ENCODE measurements at places on chromosomes 16 and 17.
A peak's percentile ranks its signal among the peaks of the same experiment; 100 is the strongest.

- DNase-seq, result no peak
These were observed 85.8 kb downstream of the GNAO1 start for GRCh38 chr16:56277075-56277474.

GRCh38 chr16:4733211-4733742, 794 bp downstream of the ANKS3 start:
- DNase-seq, result no peak

GRCh38 chr16:1788708-1789100, 4.8 kb downstream of the IGFALS start:
- no peak for DNase-seq

GRCh38 chr17:57033296-57033695, 51.8 kb upstream of the AKAP1 start:
- no peak for DNase-seq

GRCh38 chr16:19691161-19691711, 26.8 kb downstream of the KNOP1 start:
- DNase-seq, result no peak

- peak; percentile 73 for DNase-seq
These were observed 310.6 kb downstream of the SEC14L1 start for GRCh38 chr17:77451245-77451893.

GRCh38 chr17:73309727-73310596, 1.8 kb downstream of the CDC42EP4 start:
- no peak for DNase-seq

DNA sequence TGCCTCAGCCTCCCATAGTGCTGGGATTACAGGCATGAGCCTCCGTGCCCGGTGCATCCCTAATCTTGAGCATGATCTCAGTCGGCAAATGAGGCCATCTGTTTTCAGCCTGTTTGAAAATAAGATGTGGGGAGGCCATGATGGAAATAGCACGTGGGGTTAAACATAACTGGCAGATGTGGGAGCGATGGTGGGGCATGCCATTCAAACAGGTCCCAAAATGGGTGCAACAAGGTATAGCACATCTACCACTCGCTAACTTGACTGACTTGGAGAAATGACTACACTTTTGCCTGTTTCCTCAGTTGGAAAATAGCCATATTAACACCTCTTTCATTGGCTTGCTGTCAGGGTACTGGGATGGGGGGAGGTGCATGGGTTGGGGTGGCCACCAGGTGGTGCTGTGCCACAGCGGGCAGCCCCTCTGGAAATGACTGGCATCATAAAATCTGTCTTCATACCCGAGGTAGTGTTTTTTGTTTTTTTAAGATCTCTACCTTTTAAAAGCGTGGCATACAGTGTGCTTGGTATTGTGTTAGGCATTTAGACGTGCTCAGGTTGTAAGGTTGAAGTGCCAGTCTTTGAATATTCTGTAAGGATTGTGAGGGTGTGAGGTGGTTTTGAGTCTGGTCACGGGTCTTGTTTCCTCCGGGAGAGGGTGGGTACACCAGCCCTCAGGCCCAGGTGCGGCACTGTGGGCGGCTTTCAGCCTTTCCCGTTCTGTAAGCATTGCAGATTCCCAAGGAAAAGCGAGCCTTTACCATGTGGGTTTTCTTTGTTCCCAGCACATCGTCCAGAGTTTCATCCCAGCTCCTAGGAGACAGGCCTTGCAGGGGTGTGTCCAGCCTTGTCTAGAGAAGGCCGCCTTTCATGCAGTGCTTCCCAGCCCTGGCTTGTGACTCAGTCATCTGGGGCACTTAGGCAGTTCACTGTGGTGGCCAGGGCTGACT, 2.9 kb upstream of the TTYH2 start:
- peak; percentile 81 for DNase-seq

- no peak for DNase-seq
These were observed 73.9 kb downstream of the STH start for GRCh38 chr17:46072998-46073397.

DNA sequence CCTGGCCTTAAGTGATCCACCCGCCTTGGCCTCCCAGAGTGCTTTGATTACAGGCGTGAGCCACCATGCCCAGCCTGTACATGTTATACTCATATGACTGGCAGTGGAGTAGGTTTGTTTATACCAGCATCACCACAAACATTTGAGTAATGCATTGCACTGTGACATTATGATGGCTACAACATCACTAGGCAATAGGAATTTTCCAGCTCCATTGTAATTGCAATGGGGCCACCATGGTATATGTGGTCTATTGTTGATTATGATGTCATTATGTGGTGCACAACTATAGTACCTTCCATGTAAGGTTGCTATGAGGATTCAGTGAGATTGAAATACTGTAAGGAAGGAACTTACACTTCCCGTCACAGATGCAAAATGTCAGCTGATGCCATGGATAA, 168.9 kb downstream of the COPRS start:
- DNase-seq, result no peak

DNA sequence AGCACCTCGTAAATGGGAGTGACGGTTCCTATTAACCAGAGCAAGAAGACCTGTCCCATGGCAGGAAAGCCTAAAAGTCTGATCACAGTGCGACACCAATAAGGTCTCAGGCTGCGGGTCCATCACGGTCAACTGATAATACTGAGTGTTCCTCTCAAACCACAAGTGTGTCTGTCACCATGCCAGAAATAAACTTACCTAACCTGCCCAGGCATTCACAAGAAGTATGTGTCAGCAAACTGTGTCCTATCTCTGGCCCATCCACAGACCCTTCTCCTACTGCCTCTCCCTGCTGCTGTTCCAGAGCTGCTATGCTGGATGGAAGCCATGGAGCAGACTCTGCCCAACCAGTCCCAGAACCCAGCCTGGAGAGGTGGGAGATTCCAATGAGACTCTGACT, 73.5 kb downstream of the ZNF423 start:
- no peak for DNase-seq

- DNase-seq, result no peak
These were observed 220.6 kb downstream of the LGALS9B start for GRCh38 chr17:20246692-20247091.

- DNase-seq, result no peak
These were observed 631 bp downstream of the RETREG3 start for GRCh38 chr17:42608305-42609181.

GRCh38 chr16:73255031-73255430, 207.1 kb upstream of the ZFHX3 start:
- no peak for DNase-seq

DNA sequence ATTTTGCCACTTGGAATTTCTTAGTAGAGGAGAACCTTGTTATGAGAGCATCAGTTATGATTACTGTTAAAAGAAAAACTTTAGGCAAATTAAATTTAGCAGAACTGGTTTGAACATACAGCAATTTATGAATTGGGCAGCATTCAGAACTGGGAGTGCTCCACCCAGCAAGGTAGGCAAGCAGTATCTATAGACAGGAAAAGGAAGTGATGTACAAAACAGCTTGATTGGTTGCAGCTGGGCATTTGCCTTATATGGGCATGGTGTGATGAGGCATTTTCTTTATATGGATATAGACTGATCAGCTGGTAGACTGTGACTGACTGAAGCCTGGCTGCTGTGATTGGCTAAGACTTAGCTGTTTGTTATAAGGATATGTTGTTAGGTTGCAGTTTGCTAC, 17.6 kb upstream of the CYLD start:
- no peak for DNase-seq

- no peak for DNase-seq
These were observed 14.2 kb downstream of the CTRB2 start for GRCh38 chr16:75192606-75193264.

DNA sequence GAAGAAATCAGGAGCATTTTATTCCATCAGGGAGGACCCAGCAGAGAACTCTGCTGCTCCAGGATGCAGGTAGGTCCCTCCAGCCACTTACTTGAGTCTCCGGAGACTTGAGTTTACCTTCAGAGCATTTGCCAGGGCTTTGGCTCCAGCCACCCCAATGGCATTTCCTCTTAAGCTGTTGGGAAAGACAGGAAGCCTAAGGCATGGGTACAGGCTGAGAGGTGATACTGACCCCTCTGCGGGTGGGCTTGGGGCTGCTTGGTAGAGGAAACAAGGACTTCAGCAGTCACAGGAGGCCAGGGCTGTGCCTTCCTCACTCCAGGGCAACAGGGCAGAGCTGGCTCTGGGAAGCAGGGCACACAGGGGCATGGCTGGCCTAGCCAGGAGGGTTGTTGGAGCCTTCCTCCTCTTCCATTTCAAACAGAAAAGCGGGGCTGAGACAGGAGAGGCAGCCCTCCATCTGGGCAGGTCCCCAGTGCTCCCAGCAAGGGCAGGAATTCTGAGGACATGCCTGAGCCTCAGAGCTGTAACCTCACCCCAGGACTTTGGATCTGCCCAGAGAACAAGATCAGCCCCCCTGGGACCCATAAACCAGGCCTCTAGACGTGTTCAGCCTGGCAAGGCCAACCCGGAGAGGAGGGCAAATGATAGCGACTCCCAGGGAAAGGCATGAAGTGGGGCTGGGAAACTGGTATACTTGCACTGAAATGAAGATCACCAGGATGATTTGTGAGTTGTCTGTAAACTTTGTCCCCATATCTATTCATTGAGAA, 34.4 kb downstream of the NLRC3 start:
- no peak for DNase-seq

DNA sequence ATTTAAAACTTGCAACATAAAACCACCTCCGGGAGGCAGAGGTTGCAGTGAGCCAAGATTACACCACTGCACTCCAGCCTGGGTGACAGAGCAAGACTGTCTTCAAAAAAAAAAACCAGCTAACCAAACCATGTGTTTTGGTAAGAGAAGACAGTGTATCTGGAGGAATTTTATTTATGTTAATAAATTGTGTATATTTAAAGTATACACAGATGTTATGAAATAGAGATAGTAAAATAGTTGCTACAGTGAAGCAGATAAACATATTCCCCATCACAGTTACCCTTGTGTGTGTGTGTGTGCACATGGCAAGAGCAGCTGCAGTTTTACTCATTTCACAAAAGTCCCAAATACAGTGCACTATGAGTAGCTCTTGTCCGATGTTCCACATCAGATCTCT, 54.8 kb upstream of the CRISPLD2 start:
- no peak for DNase-seq

DNA sequence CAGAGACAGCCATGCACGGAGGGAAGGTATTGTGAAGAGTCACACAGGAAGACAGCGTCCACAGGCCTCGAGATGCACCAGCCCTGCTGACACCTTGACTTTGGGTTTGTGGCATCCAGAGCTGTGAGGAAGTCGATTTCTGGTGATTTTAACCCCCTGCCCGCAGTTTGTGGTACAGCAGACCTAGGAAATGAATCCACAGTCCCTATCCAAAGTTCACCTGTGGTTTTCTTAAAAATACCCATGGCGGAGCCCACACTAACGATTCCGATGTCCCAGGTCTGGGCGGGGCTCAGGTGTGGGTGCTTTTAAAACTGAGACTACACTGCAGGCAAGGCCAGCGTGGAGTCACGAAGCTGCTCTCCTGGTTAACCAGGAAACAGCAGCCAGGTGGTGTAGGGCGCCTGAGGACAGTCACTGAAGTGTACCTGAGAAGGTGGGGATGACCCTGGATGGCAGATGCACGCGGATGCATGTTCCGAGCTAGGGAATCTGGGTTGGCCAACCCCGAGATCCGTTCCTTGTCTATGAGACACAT, 14.4 kb upstream of the MEAK7 start:
- DNase-seq, result peak; percentile 62

DNA sequence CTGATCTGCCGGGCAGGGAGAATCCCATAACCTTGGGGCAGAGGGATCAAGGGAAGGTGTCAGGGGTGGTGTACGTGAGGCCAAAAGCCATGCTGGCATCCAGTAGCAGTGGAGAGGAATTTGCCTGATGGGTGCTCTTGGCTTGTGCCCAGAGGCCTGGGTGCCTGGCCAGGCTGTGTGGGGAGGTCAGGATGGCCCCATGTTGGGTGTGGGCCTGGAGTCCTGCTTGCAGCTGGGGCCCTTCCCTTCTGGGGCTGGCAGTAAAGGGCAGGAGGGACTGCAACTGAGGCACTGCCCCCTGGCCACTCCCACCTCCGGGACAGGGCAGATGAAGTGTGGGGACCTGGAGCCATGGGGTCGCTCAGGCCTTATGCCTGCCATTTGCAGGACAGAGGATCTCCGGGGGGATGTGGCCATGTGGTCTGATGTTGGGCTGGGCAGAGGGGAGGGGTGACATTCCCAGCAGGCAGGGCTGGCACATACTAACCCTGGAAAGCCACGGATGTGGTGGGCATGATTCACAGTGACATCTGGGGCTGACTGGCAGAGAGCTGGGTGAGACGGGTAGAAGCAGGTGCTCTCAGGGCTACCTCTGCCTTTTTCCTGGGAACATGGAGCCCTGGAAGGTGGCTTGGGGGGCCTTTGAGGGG, 3.5 kb downstream of the FMNL1 start:
- peak; percentile 49 for DNase-seq

DNA sequence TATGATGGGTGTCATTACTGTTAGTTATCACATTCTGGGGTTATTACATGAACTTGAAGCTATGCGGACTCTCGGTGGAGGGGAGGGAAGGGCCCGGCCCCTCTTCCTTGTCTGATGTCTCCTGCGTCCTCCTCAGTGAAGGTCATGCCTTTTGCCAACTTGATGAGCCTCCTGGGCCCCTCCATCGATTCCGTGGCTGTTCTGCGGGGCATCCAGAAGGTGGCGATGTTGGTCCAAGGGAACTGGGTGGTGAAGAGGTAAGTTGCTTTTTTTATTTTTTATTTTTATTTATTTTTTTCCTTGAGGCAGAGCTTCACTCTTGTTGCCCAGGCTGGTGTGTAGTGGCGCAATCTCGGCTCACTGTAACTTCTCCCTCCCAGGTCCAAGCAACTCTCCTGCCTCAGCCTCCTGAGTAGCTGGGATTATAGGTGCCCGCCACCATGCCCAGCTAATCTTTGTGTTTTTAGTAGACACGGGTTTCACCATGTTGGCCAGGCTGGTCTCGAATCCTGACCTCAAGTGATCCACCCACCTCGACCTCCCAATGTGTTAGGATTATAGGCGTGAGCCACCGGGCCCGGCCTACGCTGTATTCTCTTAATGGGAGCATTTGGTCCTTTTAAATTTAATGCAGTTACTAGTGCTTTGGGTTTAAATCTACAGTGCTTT, 21.6 kb downstream of the POLR3E start:
- DNase-seq, result peak; percentile 60

GRCh38 chr17:81066771-81067315, 31.9 kb downstream of the BAIAP2 start:
- no peak for DNase-seq

GRCh38 chr17:73956595-73957465, 246.6 kb upstream of the RPL38 start:
- peak; percentile 56 for DNase-seq

GRCh38 chr16:89334988-89335802, 117.7 kb downstream of the ZNF778 start:
- DNase-seq, result no peak

- no peak for DNase-seq
These were observed 64.7 kb downstream of the ZFHX3 start for GRCh38 chr16:72983241-72983640.

- DNase-seq, result no peak
These were observed 39.6 kb upstream of the GINS3 start for GRCh38 chr16:58352690-58353089.

DNA sequence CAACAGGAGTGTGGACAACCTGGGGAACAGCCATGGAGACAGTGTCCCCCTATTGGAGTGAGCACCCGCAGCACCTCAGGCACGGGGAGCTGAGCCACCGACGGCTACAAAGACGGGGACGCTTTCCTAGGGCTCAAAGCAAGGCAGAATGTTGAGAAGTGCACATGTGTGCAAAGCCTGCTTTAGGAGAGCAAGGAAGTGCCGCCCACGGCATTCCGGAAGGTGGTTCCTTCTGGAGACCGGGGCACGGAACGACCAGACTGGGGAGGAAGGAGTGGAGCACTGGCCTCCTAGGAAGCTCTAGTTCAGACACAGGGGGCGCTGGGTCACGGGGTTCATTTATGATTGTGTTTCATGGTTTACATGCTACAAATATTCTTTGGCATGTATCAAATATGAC, 52.2 kb downstream of the TBC1D16 start:
- no peak for DNase-seq

GRCh38 chr16:51982715-51983680, 563.9 kb downstream of the TOX3 start:
- DNase-seq, result no peak
